ENCODE measurements at places on chromosomes 3 and 15. TPM values are rescaled to one million over a fixed set of nuclear protein-coding genes. Genes with fewer than 3 reads are reported as not detected.

SNX22 gene
- 0.11 TPM for total RNA-seq

PARP15 gene
- total RNA-seq = 0.11 TPM

ASB14 gene
- not detected for total RNA-seq

CCDC9B gene
- 12.4 TPM for total RNA-seq

ABHD2 gene
- 49.8 TPM for total RNA-seq

DZIP1L gene
- 2.7 TPM for total RNA-seq

PAK6 gene
- not detected for total RNA-seq

All from dermis lymphatic vessel endothelial cell (primary cell).